ENCODE measurements at places on chromosomes 12 and 14. TPM values are rescaled to one million over a fixed set of nuclear protein-coding genes. Genes with fewer than 3 reads are reported as not detected.

GRCh38 chr12:1466481-1467154 lies 127.8 kb downstream of the FBXL14 start:
- no peak for DNase-seq

DNA sequence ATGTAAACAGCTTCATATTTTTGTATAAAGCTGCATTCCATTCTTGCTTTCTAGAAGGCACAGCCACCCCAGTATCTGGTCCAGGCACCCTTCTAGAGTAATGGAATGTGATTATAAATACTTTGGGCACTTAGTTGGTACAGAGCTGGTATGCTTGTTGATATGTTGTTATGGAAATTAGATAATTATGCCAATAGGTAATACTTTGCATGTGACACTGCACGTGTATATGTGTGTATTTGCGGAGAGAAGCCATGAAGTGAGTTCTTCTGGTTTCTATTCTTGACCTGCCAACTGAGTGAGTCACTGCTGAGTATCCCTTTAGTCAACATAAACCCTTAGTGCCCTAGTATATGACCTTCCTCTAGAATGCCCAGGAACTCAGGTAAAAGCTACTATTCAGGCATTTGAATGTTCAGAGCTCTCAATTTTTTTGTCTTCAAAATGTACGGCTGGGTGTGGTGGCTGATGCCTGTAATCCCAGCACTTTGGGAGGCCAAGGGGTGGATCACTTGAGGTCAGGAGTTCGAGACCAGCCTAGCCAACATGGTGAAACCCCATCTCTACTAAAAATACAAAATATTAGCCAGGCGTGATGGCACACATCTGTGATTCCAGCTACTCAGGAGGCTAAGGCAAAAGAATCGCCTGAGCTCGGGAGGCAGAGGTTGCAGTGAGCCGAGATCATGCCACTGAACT lies 6.2 kb upstream of the TCP11L2 start:
- DNase-seq: peak; percentile 98

DNA sequence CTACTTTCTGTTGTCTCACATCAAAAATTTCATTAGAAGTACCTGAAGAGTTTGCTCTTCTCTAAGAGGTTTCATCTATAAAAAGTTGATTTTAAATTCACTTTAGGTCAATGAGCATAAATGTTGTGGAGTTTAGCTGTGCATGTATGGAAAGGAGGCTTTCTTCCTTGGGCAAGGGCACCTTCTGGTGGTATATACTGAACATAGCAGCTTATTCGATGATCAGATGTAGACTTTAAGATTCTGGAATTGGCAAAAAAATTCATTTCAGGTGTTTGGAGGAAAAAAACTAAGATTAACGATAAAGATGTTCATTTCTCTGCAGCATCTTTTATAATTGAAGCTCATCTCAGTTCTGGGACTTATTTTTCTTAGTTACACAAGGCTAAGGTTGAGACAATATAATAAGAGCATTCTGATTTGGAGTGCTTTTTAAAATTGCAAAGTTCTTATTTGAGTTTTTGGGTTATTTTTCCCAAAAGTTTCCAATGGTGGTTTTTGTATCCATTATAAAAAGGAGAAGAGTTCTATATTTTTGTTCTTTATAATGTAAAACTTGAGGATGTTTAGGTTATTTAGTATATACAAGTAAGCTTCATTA lies 46.8 kb downstream of the TMEM117 start:
- DNase-seq: peak; percentile 75

DNA sequence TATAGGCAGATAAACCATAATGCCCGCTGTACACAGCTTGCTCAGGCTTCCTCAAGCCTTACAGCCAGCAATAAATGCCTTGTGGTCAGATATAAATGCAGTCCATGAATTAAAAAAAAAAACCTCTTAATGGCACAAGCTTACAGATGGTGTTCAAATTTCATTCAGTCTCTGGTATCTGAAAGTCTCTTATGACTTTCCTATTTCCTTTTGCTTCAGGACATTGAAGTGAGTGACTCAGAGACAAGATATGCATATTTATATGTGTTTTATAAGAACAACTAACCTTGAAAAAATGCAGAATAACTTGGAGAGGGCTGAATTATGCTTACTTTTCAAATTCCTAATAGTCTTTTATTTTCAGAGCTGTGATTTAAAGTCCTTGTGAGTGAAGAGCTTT lies 426.9 kb upstream of the MIS18BP1 start:
- peak; percentile 95 for DNase-seq

DNA sequence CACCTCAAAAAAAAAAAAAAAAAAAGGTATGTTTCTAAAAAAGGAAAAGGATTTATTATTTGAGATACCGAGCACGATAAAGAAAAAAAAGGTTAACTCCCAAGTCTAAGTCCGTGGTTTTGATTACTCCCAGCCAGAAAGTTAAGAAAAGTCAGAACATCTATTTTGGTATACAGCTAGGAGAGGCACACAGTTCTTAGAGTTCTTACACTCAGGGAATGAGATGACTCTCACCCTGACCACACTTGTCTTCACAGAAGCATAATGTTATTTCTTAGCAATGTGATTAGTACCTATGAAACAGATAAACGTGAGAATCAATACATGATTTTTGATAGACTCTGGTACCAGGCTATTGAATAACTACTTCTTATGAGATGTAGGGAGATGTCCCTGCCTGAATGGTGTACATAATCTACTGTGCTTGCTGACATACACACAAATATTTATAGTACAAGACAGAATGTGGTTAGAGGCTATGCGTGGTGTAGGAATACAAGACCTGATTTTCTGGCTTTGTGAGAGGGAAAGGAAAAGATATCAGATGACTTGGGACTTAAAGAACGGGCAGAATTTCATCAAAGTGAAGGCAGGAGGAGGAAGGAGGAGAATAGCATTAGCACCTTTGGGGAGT lies 31.6 kb downstream of the LIMA1 start:
- peak; percentile 86 for DNase-seq

- peak; percentile 19 for DNase-seq
These were observed 8.3 kb downstream of the FMNL3 start for GRCh38 chr12:49698619-49699545.

- peak; percentile 57 for DNase-seq
These were observed 295.5 kb downstream of the EGLN3 start for GRCh38 chr14:33655421-33655820.

GRCh38 chr12:29228474-29229157 lies 79.5 kb downstream of the FAR2 start:
- DNase-seq: no peak

- no peak for DNase-seq
These were observed 113.4 kb downstream of the ZNF664 start for GRCh38 chr12:124086299-124086898.

DNA sequence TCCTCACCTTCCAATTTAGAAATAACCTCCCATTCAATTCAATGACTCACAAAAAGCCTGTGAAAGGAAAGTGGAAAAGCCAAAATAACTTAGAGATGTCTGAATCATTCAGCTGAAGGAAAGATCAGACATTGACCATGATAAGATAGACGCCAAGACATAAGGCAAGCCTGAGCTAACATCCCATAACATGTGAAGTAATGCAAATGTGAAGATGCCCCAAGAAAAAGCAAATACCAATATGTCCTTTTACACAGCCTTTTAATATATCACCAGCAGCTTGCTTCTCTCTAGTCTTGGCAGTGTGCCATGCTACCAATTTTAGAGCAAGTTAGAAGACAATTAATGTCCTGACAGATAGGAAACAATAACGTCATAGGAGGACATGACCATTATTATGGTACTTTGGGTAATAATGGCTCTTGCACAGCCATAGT lies 2.4 kb upstream of the NUMB start:
- peak; percentile 61 for DNase-seq

GRCh38 chr12:109202770-109203169 lies 86.4 kb downstream of the ACACB start:
- no peak for DNase-seq

- no peak for DNase-seq
These were observed 6.1 kb downstream of the PTPN6 start for GRCh38 chr12:6957151-6957701.

GRCh38 chr12:24240707-24241106 lies 291.2 kb upstream of the SOX5 start:
- no peak for DNase-seq

- no peak for DNase-seq
These were observed 15.8 kb upstream of the ATP5F1B start for GRCh38 chr12:56661560-56661959.

DNA sequence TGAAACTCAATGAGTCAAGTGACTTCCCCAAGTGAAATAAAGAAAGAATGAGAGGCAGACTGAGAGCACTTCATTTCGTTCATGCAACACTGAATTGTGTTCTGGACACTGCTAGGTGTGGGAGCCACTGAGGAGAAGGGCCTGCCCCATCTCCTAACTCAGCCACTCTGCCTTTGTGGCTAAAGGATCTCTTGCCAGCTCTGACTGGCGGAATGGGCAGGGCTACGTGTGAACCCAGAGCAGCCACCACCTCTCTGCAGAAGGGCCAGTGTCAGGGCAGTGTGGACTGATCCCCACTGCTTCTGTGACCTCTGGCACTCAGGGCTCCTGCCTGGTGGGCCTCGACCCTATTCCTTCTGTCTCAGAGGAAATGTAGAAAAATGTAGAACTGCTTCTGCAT lies 46.5 kb upstream of the GZMB start:
- DNase-seq: no peak

DNA sequence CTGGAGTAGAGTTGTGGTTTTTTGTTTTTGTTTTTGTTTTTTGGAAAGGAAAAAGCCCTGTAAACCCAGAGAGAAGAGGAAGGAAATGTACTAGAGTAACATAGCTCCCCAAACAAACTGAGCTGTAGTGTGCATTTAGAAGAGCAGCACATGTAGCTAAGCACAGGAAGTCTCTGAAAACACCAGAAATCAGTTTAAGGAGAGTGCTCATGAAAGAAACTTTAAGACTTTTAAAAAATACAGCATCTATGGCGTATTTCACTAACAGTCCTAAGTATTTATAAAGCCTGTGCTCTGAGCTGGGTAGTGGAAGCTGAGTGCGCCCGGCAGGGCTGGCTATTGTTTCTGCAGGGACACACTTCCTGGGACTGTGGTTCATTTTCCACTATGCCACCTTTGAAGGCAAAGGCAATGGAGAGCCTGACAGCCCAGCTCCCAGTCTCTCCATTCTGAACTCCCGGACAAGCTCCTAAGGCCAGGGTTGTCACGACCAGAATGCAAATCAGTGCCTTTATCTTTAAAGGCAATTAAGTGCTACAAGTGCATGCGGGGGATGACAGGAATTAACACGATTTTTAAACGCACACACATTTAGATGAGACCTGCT lies 45.4 kb downstream of the NIN start:
- no peak for DNase-seq

- DNase-seq: no peak
These were observed 449.1 kb downstream of the BCL11B start for GRCh38 chr14:98822917-98823316.

DNA sequence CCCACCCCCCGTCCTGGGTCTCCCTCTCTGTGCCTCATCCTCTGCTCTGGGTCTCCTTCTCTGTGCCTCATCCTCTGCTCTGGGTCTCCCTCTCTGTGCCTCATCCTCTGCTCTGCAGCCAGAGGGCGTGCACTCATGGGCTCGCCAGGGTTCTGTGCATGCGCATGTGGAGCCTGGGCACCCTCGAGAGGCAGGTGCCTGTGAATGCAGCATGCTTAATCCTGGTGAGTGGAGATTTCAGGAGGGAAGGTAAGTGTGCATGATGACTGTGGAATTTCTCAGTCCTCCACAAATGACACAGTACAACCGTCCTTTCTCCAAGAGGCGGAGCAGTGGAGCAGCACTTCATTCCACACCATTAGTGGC lies 65.2 kb downstream of the EP400 start:
- no peak for DNase-seq

GRCh38 chr12:29350080-29350479 lies 30.9 kb downstream of the ERGIC2 start:
- DNase-seq: peak; percentile 94

GRCh38 chr14:53525608-53526007 lies 372.5 kb upstream of the DDHD1 start:
- DNase-seq: no peak

DNA sequence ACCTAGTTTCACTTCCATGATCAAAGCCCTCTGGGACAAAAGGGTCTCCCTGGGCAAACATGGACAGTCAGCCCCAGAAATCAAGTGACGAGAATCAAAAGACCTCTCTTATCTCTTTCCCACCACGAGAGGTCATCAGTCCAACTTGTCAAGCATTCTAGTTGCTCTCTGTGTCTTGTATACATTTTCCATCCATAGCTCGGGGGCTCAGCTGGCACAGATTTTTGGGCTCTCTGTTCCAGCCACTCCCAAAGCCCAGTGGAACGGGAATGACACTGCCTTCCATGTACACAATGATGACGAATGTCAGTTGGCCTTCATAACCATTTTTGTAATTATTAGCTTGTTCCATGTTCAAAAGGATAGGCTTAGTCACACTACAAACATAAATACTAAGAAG lies 29.7 kb downstream of the NOS1 start:
- peak; percentile 77 for DNase-seq

DNA sequence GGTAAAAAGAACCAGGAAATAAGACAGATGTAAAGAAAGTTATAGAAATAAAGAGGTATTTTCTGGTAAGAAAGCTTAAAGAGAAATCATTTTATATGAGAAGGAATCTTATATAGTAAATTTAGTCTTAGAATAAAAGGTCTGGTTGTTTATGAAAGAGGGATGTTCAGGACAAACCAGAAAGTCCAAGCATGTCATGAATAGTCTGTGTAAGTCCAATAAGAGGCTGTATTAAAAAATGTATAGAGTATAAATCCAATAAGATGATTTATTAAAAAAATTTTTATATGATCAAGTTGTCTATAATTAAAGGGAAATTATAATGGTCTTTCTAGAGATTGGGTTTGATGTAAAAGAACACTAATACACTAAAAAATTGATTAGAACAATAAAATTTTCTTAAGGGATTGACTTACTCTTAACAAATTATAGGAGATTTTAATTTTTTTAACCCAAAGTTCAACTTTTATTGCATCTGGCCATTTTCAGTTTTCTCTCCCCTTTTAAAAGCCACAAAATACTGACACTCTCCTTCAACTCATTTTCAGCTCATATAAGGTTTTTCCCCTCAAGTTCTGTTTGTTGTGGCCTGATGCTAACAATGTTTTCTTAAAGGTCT lies 35.1 kb downstream of the ST8SIA1 start:
- peak; percentile 18 for DNase-seq

Gene STAT2
- total RNA-seq: 68.8 TPM

Gene LPAR5
- 4.3 TPM for total RNA-seq

Gene NEUROD4
- total RNA-seq: not detected

Gene TDRD9
- 0.12 TPM for total RNA-seq

Gene SCNN1A
- total RNA-seq: 2.9 TPM

Gene CDKN3
- total RNA-seq: 354 TPM

Gene DLGAP5
- 94.1 TPM for total RNA-seq

Gene MYO1H
- not detected for total RNA-seq

Gene TSHR
- total RNA-seq: not detected

Gene ARHGEF25
- 18.1 TPM for total RNA-seq

Gene TAS2R7
- not detected for total RNA-seq

Measured in PC-3 (cell line).